ENCODE measurements at places on chromosomes 12 and 14.
A peak's percentile ranks its signal among the peaks of the same experiment; 100 is the strongest.

GRCh38 chr12:4112734-4113325 is 160.7 kb upstream of the CCND2 start:
- DNase-seq, result peak; percentile 92

GRCh38 chr14:68840454-68840853 is 47.6 kb upstream of the ZFP36L1 start:
- no peak for DNase-seq

DNA sequence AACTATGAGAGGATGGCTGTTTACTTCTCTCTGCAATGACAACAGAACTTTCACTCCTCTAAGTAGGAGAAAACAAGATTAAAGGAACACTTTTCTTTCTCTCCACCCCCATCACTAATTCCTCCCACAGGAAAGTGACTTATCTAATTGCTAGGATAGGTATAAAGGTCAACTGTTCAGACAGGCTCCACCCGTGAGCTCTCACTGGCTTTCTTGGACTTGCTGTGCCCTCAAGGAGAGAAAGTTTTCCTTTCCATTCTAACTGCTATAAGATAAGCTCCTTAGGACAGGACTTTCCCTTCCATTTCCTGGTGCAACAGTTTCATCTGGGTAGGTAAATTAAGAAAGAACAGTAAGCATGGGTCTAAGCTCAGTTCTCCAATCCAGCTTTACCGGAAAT is 4.8 kb downstream of the SLC41A2 start:
- DNase-seq, result no peak

GRCh38 chr14:77197988-77198387 is 16.4 kb downstream of the TMEM63C start:
- DNase-seq, result no peak

DNA sequence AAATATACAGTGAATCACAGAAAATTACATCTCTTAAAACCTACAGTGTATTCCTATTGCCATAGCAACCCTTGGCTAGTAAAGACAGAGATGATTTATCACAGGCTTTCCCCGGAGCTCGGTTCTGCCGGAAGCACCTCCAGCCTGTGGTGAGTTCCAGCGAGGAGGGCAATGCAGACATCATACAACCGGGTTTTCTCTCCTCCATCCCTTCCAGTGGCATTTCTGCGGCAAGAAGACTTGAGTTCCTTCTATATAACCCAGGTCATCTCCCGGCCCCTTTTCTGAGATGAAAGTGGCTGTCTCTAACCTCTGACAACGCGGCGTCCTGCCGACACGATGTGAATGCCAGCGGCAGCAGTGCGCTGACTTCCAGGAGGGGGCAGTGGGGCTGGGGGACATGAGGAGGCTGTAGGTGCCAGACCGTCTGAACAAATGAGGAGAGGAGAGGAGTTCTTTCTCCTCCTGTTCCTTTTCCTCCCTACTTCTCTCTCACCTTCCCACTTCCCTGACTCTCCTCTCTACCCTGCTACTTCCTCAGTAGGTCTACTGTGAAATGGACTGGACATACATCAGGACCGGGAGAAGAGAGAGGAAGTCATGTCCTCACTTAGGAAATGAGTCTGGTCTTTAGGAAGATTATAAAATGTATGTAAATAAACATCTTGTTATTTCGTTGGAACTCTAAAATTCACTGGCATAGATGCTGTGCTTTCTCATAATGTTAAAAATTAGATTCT is 68.6 kb upstream of the MAX start:
- peak; percentile 71 for DNase-seq

DNA sequence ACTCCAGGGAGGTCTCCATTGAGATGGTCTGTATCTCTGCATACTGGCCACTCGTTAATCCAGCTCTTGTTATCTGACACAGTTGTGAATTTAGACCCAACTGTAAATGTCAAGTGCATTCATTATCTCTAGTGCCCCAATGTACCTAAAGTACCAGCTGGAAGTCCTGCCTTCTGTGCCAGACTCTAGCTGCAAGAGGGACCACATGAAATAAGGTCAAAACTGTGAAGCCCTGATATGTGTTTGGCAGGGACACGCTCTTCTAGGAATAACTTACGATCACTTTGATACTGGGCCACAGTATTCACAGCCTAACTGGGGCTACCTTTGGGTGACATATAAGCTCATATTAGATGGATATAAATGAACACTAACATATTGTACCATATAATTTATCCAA is 268.5 kb downstream of the LRIG3 start:
- no peak for DNase-seq

- DNase-seq, result no peak
Observed at GRCh38 chr12:112183141-112184021, 58.0 kb downstream of the TRAFD1 start.

DNA sequence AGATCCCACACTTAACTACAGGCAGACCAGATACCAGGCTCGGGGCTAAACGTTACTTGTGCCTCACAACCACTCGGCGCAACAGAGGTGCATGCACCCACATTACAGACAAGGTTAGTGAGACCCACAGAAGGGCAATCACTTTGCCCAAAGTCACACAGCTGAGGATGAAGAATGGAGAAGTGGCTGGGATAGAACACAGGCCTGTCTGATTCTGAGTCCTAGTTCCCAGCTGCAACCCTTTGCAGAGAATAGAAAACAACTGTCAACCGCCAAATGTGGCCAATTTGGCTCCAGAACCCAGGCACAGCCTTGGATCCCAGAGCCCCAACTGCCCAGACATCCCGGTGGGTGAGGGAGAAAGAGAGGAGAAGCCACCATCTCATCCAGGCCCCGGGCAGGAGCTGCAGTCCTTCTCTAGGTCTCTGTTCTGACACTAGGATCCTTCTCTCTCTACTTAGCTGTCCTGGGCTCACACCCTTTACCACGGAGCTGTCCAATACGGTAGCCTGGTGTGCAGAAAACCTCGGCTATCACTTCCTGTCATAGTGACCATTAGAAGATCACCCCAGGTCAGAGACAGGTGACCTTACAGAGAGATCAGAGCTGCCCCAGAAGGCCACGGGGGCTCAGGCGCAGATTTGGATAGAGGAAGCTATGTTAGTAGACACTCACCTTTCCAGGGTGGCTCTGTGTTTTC is 59.1 kb downstream of the FAM222A start:
- no peak for DNase-seq

DNA sequence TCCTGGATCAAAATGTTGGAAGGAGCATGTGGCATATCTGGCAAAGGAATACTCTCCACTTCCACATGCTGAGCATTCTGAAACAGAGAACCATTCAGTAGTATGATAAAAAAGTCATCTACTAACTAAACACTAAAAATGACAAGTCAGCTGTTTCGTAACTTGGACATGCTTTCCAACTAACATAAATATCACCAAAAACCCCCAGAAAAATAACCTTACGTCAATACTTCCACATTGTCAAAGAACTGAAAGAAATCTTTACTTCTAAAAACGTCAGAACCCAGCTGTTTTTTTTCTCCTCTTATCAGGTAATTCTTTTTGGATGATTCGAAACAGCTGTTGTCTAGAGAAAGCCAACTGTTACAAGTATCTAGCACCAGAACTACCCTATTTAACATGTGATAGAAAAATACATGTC is 8.2 kb downstream of the WBP11 start:
- no peak for DNase-seq

DNA sequence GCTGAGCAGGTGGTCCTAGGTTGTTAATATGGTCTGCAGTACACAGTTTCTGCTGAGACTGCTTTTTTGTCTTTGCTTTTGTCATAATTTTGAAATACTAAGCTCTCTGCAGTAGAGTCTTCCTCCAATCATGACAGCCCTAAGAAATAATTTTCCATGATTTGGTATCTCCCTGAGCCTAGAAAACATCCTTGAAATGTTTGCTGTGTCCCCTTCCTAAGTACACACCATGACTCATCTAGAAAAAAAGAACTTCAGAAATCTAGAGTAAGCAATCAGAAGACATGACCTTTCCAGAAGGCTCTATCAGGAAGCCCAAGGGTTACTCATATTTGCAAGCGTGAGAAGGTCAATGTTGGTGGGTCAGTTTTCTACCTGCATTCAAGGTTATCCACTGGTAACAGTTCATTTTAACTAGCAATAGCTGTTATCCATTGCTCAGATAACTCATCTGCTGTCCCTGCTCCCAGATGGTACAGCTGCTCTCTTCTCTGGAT is 16.4 kb downstream of the DAD1 start:
- DNase-seq, result no peak

DNA sequence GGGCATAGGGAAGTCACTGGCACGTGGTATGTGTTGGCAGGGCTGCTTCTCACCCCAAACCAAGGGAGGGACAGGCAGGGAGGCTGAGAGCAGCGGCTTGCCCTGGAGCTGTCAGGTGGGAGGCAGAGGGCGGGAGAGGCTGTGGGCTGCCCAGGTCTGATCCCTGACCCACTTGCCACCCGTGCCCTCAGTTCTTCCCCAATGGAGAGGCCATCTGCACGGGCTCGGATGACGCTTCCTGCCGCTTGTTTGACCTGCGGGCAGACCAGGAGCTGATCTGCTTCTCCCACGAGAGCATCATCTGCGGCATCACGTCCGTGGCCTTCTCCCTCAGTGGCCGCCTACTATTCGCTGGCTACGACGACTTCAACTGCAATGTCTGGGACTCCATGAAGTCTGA is 4.7 kb downstream of the GNB3 start:
- DNase-seq, result no peak

- DNase-seq, result no peak
Observed at GRCh38 chr14:100056431-100056830, 8.8 kb upstream of the EVL start.

DNA sequence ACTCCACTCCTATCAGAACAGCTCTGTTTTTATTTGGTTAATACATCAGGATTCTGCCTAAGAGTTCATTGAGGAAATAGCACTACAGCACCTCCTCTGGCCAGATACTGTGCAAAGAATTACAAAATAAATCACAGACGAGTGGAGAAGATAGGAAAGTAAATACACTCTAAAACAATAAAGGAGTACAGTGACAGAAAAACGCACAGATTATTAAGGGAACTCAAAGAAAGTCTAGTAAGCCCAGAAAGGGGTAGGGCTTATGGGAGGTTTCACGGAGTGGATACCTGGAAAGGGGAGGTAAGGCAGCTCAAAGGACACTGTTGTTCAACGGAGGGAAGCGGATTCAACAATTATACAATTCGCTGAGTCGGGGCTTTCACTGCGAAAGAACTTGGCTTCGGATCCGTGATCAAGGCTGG is 5.5 kb downstream of the OR10AD1 start:
- DNase-seq, result peak; percentile 68

DNA sequence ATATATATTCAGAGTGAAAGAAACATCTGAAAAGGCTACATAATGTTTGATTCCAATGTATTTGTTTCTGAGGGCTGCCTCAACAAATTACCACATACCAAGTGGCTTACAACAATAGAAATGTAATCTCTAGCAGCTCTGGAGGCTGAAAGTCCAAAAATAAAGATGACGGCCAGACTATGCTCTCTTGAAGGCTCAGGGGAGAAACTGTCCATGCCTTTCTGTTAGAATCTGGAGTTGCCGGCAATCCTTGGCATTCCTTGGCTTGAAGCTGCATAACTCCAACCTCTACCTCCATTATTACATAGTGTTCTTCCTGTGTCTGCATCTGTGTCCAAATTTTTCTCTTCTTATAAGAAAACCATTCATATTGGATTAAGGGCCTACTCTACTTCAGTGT is 68.1 kb upstream of the PLEKHG7 start:
- DNase-seq, result peak; percentile 32

DNA sequence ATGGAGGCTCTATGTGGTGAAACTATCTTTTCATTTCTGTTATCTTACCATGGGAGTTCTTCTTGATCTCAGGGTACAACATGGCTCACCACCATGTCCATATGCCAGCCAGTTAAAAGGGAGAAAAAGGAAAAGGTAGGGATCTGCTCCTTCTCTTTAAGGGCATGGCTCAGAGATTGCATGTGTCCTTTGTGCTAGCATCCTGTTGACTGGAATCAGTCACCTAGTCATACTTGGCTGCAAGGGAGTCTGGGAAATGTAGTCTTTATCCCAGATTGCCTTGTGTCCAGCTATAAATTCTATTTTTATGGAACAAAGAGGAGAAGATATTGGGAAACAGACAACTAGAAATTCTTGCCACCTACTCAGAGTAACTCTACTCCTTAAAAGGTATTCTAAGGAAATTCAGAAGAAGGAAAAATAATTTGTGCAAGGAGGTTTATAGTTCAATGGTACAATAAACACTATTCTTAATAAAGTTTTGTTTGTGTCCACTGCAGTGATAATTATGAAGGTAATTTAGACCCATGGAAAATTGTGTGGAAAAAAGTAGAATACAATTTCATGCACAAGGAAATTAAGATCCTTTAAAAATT is 86.4 kb upstream of the RPH3A start:
- no peak for DNase-seq

GRCh38 chr14:70735043-70735442 is 74.3 kb downstream of the MAP3K9 start:
- DNase-seq, result peak; percentile 11

DNA sequence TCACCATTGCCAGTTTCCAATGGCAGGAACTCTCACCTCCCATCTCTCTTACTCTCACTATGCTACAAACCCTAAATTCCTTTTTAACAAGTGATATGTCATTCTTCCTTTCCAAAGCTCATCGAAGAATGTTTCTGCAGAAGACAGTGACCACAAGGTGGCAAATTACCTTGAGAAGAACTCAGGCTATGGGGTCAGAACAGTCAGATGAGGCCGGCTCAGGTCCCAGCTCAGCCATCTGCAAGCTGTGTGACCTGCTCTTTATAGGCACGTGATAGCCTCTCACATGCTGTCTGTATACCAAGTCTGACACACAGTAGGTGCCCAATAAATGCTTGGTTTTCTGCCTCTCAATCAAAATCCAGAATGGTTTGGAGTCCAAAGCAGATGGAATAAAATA is 80.7 kb downstream of the FOXN3 start:
- DNase-seq, result no peak

- no peak for DNase-seq
Observed at GRCh38 chr14:102568115-102568614, 24.3 kb upstream of the RCOR1 start.

DNA sequence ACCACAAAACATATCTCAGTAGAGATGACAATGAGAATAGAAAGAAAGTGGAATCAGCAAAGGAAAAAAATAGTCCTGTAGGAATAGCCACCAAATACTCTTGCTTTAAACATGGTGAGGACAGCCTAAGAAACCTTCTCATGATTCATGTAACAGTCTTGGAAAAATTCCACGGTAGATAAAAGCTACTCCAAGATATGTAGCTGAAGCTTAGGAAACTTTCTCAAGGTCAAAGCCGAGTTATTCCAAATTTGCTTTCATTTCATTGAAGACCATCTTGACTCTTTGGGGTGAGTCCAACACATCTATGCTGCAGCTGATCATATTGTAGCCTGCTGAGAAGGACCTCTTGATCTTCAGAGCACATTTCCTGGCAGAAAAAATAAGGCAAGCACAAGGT is 157.6 kb downstream of the PAH start:
- peak; percentile 77 for DNase-seq

DNA sequence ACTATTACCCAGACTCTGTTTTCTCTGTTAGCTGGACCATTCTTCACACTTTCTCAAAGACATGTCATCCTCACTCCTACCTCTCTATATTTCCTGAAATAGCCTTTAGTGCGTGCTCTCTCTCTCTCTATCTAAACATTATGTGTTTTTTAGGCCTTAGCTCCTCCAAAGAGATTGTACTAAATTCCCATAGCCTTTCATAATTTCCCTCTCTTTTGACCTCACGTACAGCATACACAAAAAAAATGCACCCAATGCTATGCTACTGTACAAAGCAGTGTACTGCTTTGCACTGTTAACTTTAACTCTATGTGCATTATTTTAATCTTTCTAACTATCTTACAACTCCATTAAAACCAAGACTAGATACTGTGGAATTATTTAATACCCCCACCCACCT is 288.4 kb downstream of the DAD1 start:
- no peak for DNase-seq

- DNase-seq, result peak; percentile 64
Observed at GRCh38 chr14:35286003-35286600, 6.1 kb upstream of the PSMA6 start.

GRCh38 chr12:75212072-75212471 is 2.4 kb upstream of the KCNC2 start:
- peak; percentile 1 for DNase-seq

Data from muscle of leg (tissue), 16 donors.